ENCODE measurements at places on chromosomes 1 and 21.

DNA sequence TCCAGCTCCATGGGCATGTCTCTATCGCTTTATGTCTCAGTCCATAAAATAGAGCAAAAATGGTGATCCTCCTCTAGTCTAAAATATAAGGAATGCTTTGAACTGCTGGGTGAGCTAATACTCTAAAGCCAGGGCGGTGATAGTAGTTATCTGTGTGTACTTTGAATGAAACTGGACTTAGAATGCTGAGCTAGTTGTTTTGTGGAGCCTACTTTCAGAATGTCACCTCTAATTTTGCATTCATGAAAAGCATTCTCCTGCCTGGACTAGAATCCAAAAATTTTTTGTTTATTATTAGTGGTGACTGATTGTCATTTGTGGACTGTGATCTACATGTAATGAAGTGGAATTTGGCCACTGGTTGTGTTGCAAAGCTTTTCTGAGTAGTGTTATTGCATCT, 241.6 kb upstream of the C1orf105 start:
- no peak overlapping the region for H3K4me3 ChIP-seq
- no peaks in the 10 kb centered on the region for H3K36me3 ChIP-seq
- no peak overlapping the region for H3K27ac ChIP-seq
- H3K27me3 ChIP-seq = no peaks in the 10 kb centered on the region

DNA sequence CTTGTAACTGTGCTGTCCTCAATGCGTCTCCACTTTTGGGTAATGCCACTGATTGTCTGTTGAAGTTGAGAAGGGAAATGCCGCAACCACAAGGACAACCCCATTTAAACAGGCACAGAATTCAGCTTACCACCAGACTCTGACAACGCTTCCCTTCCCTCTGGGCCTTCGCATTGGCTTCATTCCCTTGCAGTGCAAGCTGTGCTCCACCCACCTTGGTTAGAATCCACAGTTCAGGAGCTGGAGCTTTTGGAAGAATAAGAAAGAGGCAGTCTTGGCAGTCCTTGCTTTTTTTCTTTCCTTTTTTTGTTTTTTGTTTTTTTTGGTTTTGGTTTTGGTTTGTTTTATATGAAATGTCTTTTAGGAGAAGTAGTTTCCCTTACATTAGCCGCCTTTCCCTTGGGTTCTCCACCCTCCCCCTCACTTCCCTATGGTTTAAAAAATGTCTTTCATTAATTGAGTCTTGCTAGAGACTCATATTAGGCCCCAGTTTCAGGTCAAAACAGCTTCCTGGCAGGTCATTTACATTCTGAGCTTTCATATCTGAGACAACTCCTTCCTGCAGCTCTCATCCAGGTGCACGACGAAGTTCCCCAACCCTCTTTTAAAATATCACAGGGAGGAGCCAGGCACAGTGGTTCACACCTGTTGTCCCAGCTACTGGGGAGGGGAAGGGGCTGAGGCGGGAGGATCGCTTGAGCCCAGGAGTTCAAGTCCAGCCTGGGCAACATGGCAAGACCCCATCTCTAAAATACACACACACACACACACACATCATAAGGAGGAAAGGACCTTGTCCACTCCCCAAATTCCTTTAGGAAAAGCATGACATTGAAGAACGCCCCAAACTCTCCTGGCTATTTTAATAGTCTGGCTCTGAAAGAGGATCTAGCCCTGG, 20.7 kb upstream of the LAX1 start:
- no peaks in the 10 kb centered on the region for H3K36me3 ChIP-seq
- H3K4me1 ChIP-seq = no peaks in the 10 kb centered on the region
- H3K27ac ChIP-seq = peak overlapping the region; percentile 9
- no peaks in the 10 kb centered on the region for H3K27me3 ChIP-seq

GRCh38 chr21:35924714-35925301, 135.5 kb downstream of the SETD4 start:
- no peaks in the 10 kb centered on the region for H3K36me3 ChIP-seq
- no peak for DNase-seq
- no peaks in the 10 kb centered on the region for H3K27me3 ChIP-seq
- H3K4me3 ChIP-seq = no peak overlapping the region

DNA sequence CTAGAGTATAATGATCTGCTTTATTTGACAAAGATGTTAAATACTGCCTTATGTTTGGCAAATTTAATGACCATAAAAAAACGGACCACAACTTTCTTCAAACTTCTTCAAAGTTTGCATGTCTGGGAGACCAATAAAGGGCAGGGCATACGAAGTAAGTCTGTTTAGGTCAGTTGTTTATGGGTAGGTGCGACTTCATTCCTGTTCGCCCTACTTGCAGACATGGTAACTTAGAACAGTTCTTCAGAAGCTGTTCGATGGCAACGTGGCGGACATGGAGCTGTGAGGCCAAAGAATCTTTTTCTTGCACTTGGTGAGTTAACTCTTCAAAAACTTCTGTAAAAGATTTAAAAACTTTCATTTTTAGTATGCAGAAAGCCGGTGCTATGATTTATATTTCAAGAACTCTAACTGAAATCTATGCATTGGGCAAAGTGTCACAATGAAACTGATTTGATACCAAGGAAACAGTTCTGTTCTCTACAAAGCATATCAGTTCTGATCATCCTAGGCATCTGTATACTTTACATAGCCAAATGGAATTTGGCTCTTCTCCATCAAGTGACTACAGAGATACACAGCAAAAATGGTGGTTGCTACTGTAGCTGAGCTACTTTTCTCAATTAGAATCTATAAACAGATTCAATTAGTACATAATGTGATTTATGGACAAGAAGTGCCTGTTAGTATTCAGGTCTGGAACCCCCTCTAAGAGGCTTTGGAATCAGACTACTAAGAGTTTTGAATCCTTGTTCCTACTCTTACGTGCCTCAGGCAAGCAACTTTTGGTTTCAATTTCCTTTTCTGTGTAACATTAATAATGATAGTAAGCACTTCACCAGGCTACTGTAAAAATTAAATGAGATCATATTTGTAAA, 25.7 kb downstream of the C21orf91 start:
- no peaks in the 10 kb centered on the region for H3K36me3 ChIP-seq
- no peak overlapping the region for H3K4me3 ChIP-seq
- H3K27me3 ChIP-seq = no peaks in the 10 kb centered on the region
- H3K27ac ChIP-seq = peak overlapping the region; percentile 24
- DNase-seq = no peak

All from colonic mucosa (tissue), 4 donors.